NCI-H2107 (cell line): ENCODE measurements at places on chromosomes 12 and 14.

GRCh38 chr12:607541-608001 lies 55.7 kb downstream of the NINJ2 start:
- no peak for DNase-seq

DNA sequence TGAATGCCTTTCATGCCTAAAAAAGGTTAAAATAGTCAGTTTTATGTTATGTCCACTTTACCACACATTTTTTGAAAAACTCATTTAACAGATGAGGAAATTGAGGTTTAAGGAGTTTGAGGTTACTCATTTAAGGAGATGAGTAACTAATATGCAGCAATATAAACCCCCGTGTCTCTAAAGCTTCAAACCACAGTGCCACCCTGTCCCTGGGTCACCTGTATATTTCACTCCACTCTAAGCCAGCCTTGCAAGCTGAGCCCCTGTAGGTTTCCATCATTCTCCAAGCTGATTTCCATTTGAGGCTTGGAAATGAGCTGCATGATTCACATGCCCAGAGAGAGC lies 64.4 kb downstream of the NUAK1 start:
- no peak for DNase-seq

DNA sequence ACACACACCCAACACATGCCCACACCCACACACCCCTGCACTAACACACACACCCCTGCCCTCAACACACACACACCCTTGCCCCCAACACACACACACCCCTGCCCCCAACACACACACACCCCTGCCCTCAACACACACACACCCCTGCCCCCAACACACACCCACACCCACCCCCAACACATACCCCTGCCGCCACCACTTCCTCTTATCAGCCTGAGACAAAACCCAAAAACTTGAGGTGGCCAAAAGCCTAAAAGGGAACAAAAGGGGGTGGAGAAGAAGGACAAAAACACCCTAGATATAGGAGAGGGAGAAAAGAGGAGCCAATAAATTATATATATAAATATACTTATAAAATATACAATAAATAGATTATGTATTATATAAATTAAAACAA lies 9.1 kb upstream of the DEGS2 start:
- no peak for DNase-seq

GRCh38 chr12:124071075-124071443 lies 98.0 kb downstream of the ZNF664 start:
- no peak for DNase-seq

DNA sequence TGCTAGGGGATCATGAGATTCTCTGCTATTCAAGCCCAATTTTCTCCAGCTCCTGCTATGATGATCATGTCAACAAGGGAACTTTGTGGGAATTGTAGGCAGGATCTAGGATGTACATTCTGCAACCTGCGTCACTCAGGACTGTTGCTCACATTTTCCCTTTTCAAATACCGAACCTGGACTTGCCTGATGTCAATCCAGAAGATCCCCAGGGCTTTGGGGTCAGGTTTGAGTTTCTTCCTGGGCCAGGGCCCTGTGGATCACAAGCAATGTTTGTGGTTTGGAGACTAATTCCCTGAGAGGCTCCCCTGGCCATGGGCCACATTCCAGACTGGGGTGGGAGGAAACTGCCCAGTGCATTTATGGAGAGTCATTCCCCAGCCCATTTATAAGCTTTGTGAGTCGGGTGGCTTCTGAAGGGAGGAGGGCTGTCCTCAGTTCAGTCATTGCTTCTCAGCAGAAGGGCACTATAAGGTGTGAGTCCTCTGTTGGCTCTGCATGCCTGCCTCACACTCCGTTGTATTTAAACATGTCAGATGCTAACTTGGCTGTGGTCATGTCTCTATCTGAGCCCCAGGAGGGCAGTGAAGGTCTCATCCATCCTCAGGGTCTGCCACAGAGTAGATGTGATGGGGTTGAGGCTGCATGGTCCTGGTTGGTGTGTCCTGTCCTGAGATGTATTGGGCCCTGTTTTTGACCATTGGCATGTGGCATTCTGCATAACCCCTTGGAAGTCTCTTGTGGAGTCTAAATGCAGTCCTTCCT lies 6.5 kb downstream of the KRT86 start:
- no peak for DNase-seq

DNA sequence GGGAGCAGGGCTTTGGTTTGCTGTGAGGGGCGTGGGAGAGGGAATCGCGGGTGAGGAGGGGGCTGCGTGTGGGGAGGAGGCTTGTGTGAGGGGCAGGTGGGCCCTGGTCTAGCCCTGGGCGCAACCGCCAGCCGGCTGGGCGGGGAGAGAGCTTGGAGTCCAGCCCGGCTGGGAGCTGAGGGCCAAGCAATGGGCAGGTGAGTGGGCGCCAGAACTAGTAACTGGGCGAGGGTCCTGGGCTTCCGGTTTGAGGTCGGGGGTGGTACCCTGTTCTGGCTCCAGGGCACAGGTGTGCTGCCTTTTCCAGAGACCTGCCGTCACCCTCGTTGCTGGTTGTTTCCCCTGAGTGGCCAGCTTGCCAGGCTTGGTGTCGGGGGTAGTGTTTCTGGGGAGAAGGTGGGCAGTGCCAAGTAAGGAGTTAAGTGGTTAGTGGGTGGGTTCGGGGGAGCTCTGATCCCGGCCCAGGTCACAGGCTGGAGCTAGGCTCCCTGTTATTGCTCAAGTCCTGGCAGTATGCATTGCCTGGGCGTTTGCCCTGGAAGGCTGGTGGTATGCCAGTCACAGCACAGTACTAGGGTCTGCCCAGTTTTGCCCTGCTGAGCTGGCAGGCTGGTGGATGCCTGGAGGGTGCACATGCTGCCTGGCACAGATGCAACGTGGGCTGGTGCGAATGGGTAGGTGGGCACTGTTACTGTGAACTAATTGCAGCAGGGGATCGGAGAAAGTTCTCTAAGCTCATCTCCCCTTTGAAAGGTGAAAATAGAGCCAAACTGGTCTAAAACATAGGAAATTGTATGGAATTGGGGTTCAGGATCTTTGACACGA lies 683 bp downstream of the CIPC start:
- no peak for DNase-seq

DNA sequence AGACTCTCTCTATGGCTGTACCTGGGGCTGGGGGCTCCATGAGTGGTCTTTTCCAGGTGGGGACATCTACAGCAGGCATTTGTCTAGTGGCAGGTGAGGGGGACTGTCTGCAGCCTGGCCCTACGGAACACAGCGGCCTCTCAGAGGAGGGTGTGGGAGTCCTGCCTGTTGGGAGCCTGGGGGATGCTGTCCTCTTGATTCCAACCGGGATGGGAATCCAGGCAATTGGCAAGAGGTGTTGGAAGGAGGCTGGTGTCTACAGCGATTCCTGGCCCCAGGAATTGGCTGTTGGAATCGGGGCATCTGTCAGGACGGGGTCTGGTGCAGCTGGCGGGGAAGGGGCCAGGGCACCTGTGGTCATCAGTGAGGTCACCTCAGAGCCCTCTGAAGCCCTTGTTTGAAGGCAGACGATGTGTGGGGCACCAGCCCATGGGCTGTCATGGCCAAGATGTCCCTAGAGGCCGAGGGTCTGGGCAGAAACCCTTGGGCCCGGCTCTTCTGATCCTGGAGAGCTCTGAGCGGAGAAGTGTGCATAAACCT lies 386.3 kb downstream of the TMEM121 start:
- DNase-seq: no peak

- DNase-seq: no peak
These were observed 5.6 kb upstream of the ALDH2 start for GRCh38 chr12:111761099-111761498.

DNA sequence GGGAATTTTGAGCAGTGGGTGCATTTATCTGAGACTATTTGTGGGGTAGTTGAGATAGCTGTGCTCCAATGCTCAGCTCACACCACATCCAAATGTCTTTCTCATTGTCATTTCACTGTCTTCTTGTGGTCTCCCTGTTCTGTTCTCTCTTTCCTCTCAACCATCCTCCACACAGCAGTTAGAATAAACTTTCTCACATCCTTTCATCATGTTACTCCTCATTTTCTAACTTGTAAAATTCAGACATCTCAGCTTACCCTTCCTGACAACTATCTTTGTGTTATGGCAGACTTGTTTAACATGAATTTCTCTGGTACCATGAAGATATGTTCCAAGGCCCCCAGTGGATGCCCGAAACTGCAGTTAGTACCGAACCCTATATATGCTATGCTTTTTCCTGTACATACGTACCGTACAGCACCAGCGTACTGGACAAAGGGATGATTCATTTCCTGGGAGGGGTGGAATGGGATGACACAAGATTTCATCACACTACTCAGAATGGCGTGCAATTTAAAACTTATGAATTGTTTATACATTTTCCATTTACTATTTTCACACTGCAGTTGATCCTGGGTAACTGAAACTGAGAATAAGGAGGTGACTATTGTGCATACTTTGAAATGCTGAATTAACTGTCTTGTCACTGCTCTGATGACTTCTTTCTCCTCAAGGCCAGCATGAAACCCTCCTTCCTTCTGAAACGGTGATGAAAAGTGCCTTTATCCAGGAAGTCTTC lies 177.1 kb upstream of the SLC38A2 start:
- no peak for DNase-seq

DNA sequence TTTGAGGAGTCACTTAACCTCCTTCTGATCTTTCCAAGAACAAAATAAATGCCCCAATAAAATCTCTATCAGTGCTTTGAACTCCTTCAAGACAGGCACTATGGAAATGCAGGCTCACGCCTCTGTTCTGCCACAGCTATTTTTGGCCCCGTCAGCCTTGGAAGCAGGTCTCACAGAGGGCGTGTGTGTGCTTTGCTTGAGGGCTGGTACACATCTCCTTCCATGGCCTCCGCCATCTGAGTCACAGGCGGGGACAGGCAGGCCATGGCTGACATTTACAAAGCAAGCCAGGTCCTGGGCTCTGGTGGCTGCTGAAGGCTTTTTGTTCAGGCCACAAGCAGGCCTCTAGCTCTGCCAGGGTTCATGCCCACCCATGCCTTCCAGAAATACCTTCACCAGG lies 16.0 kb downstream of the PRIMA1 start:
- DNase-seq: no peak

DNA sequence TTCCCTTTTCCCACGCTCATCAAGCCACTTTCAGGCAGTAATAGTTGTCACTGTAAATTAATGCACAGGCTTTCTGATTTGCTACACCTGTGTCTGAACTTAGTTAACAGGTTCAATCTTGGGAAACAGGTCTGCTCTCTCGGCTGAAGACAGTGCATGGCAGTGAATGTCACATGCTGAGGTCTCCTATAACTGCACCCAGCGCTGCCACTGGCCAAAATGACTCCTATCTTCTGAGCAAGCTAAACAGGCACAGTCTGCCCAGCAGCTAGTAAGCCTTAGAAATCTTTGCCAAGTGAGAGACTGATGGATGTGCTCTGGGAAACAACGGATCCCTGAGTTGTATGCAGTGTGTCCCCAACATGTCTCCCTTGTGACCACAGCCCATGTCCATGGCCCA lies 25.2 kb upstream of the FOXN3 start:
- DNase-seq: no peak

DNA sequence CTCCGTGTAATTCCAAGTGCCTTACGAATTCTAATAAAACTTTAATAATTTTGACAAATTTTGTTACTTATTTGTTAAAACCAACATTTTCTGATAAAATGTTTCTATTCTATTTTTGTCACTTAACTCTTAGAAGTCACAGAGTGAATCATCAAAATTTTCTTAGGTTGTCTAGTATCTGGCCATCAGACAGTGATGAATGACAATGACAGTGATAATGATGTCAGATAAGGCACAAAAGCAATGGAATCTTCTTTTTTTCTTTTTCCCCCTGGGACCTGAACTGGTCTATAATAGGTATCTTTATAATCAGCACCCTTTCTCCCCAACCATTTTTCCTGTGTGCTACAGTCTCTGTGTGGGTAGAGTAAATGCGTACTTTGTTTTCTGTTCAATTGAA lies 407.3 kb downstream of the SOX5 start:
- DNase-seq: no peak
